ENCODE measurements at places on chromosomes 2 and 18.

DNA sequence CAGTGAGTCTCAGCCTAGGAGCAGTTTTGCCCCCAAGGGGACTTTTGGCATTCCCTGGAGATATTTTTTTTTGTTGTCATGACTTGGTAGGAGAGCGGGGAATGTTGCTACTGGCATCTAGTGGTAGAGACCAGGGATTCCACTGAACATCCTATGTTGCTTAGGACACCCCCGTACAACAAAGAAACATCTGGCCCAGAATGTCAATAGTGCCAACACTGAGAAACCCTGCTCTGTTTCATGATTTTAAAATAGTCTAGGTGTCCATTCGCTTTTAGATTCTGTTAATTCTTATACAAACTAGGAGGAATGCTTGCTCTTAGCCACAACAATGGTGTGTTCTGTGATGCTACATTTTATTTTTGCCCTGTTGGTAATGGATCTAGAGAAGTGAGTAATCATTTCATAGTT is 225.8 kb upstream of the SIX3 start:
- no peak for DNase-seq

- DNase-seq: no peak
Measured at GRCh38 chr2:1400943-1401735, 12.1 kb upstream of the TPO start.

DNA sequence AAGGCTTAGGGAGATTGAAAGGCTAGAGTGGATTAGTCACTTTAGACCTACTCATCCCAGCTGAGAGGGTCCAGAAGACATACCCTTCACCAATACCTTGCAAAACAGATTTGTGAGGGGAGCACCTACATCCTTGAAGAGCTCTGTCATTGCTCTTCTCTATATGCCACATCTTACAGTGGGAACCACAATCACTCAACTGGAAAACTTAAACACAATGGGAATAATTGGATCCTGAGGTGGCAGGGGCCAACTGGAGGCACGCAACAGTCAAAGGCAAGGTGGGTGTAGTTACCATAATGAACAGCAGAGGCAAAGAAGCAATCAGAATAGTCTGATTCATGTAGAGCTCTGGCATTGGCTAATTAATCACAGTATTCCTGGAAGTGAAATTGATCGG is 35.4 kb downstream of the PDE1A start:
- DNase-seq: no peak

DNA sequence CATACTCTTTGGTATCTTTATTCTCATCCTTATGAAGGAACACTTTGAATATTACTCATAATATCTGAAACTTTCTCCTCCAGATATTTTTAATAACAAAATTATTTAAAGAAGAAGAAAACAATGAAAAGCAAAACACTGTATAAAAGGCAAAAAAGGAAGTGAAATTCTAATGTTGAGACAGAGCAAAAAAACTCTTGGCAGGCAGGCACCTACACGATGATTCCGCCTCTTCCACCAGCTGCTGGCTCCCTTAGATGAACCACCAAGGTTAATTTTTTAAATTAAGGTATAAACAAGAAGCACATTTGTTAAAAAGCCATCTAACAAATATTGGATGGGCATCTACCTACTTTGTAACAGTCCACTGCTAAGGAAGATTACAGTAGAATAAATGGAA is 434.7 kb downstream of the EPHA4 start:
- no peak for DNase-seq

GRCh38 chr2:88751768-88752167 is 60.3 kb downstream of the RPIA start:
- DNase-seq: no peak

DNA sequence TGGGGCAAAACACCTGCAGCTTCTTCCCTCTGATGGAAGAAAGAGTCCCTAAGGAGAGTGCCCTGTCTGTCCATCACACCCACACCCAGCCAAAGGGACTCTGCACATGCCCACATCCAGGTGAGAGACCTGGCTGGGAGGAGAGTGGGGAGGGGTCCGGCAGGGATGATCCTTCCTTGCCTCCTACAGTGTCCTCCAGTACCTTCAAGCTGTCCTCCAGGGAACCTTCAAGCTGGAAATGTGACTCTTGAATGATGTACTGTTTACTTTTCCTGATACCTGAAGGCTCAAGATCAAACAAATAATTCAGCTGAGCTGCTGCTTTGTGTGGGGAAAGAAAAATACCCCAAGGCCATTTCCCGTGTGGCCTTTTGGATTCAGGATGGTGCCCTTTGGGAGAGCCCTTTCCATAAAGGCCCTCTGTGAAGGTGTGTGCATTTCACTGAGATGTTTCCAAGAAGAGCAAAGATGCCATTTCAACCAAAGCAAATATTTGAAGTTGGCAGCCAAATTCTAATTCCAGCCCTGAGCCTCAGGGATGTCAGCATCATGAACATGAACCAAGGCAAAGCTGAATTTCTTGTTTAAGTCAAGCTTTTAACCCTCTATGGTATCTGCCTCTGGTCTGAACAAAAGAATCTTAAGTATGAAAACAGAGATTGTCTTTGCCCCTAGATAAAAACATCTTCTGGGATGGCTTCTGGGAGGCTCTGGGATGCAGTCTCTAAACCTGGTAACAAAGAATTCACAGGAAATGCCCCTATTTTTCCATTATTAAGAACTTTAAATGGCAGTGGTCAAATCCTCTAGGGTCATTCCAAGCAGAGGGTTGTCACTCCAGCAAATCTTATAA is 11.1 kb downstream of the EVA1A start:
- DNase-seq: no peak

DNA sequence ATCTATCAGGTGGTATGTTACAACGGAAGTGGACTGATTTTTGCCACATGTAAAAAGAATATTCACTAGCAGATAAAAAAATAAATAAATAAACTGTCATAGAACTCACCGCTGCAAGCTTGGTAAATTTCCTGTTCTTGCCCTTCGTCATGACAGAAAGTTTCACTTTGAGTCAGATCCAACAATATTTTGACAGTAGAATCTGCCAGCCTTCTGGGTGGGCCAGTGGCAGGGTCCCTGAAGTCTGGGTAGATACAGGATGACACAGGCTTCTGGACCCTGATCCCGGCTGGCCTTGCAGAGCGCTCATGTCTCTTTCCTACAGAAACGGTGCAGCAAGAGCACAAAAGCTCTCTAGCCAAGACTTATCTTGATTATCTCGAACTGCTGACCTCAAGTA is 97.8 kb upstream of the PMAIP1 start:
- DNase-seq: no peak

GRCh38 chr18:77108821-77109647 is 23.5 kb downstream of the MBP start:
- no peak for DNase-seq

DNA sequence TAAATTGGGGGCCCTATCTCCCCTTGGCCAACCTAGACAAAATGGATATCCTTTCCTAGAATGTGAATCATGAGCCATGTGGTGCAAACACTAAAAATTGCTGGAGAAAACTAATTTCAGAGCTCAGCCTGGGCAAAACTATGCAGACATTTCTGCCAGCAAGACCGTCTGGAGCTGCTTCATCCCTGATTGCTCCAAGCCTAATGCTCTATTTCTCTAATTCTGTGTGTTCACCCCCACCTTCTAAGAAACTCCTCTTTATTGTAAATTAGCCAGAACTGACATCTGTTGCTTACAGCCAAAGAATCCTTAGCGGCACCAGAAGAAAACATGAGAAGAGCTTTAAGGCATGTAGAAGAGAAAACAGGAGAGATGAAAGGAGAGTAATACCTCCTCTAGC is 337.7 kb upstream of the CHAC2 start:
- no peak for DNase-seq

DNA sequence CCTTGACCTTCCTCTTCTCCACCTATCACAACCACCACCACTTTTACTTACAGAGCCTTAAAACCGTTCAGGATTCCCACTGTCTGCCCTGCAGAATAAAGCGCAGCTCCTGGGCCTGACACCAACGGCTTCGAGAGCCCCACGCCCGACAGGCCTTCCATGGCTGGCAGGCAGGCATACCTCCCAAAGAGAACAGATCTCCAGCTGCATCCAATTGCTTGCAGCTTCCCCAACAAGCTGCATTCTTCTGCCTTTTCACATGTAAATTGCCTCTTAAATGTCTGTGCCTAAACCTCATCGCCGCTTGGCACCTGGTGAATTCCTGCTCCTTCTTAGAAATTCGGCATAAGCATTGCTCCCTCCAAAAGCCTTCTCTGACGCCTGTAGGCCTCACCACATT is 31.5 kb upstream of the FAM124B start:
- no peak for DNase-seq

- DNase-seq: no peak
Measured at GRCh38 chr2:3309496-3310355, 67.9 kb downstream of the EIPR1 start.

- no peak for DNase-seq
Measured at GRCh38 chr2:152762202-152762601, 43.8 kb downstream of the ARL6IP6 start.

DNA sequence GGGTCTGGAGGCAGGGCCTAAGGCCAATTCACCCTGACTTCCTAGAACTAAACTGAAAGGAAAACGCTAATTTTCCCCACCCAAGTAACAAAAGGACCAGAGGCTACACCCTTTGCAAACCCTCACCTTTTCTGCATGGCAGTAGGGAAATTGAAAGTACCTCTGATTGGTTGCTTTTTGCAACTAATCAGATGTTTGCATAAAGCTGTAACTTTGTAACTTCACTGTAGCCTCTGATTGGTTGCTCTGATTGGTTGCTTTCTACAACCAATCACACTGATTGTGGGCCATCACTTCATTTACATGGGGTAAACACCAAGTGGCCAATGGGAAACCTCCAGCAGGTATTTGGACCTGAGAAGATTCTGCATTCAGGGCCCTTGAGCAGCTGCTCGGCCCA is 20.8 kb downstream of the EIPR1 start:
- no peak for DNase-seq

DNA sequence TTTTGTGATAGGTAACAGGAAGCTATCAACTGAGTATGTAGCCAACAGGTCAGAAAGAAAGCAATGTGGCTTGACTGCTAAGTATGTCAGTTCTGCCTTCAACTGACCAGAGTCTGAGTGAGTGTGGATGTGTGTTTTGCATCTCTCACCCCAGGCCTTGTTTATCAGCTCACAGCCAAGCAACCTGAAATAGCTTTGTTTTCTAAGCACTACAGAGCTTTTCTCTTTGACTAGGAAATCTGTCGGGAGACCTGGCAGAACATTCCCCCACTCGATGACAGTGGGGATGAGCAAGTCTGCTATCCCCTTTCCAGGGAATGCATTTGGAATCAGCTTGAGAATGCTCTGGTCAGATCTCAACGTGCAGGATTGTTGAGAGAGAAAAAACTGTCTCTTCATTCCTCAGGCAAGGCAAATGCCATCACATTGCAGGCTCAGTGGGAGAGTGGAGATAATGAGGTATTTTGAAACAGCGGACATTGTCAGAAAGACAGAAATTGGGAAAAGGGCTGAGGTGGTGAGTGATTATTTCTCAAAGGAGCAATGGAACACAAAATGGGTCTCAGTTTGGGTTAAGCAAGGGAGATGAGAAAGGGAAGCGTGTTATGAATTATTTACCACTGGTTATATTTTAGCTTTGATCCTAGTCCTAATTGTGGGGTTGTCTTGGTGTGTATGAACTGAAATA is 233.8 kb upstream of the PIK3C3 start:
- DNase-seq: no peak

GRCh38 chr2:216644842-216645635 is 11.8 kb downstream of the IGFBP2 start:
- no peak for DNase-seq

- DNase-seq: no peak
Measured at GRCh38 chr18:57433482-57433881, 1.7 kb upstream of the ONECUT2 start.

DNA sequence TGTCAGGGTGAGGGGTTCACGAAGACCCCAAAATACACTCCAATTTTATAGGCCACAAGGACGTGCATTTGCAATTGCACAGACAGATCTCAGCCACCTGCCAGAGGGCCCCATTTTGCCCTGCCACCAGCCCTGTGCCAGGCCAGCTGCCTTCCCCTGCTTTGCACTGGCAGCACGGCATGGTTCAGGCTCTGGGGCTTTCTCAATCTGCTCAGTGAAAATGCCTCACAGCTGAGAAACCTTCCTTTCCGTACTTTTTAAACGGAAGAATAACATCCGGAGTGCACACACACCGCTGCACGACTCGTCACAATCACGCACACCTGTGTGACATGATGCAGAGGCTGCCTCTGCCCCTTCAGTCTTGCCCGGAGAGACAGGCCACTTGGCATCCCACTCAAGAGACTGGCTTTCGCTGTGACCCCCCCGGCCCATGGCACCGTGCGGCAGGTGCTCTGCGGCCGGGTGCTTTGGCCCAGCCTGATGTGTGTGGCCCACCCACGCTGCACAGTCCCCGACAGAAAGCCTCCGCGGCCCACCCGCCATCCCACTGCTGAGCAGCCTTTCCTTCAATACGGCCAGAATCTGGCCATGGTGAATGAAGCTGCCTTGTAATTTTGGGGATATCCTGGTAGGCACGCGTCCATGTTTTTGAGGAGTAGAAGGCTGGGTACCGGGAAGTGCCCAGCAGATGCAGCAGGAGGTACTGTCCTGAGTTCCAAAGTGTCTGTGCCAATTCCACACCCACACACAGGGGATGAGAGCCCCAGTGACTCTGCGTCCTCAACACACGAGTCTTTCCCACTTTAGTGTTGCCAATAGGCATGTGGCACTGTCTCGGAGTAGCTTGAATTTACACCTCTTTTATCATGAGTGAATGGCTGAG is 88.8 kb downstream of the USP40 start:
- no peak for DNase-seq

DNA sequence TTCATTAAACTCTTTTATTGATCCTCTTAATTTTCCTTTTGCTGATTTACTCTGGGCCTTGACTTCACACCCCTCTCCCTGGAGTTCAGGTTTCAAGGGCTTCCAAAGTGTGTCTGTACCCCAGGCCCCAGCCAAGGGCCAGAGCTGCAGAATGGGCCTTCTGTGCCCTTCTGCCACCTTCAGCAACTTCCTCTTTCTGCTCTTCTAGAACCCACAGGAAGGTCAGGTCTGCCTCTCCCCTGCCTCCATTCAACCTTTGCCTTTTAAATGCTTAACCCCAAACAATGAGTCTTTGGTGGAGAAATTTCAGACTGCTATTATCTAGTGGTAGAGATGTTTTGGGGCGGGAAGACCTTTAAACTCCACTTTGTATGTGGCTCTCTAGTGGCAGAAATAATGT is 63.1 kb downstream of the TSN start:
- DNase-seq: no peak

- DNase-seq: no peak
Measured at GRCh38 chr18:79634593-79635426, 44.8 kb upstream of the CTDP1 start.

DNA sequence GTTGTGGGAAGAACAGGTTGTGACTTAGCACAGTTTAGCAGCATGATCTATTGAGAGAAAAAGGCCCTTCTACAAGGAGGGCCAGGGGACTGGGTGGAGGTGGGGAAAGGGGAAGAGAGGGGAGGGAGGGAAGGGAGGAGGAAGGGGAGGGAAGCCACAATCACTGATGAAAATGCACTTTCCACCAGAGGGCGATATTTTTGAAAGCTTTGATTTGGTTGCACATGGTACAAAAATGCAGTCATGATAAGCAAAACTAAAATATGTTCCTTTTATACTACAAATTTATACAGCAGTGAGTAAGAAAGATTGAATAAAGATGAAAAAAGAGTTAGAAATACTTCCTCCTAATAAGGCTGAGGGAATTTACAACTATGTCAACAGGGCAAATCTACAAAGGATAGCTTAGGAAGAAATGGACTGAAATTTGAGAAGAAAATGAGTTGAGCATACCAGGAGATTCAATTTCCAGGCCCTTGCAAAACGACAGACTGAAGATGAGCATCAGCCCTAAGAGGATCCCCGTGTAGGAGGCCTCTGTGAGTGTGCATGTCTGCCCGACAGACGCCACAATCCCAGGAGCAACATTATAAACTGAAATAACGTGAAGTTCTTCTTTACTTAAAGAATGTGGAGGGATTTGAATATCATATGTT is 17.2 kb downstream of the SH3YL1 start:
- peak; percentile 30 for DNase-seq

Data from T-cell (primary cell).